ENCODE measurements at places on chromosomes 4 and X. TPM values are rescaled to one million over a fixed set of nuclear protein-coding genes. Genes with fewer than 3 reads are reported as not detected.

Gene NAP1L2
- total RNA-seq: 6.1 TPM

Gene RGN
- total RNA-seq: 5.3 TPM

Gene ERCC6L
- total RNA-seq: not detected

Gene PNCK
- total RNA-seq: 135 TPM

Gene TMEM271
- not detected for total RNA-seq

Gene FANCB
- 4.4 TPM for total RNA-seq

Gene TLR10
- total RNA-seq: not detected

Gene RAB41
- total RNA-seq: not detected

Gene FGF13
- total RNA-seq: 12.2 TPM
